ENCODE measurements at places on chromosomes 5 and 9.

GRCh38 chr5:152601806-152602732, 197.0 kb upstream of the NMUR2 start:
- DNase-seq = no peak

- no peak for DNase-seq
Measured at GRCh38 chr9:108057421-108058134, 568.0 kb upstream of the KLF4 start.

- no peak for DNase-seq
Measured at GRCh38 chr5:174198541-174198940, 153.0 kb downstream of the NSG2 start.

DNA sequence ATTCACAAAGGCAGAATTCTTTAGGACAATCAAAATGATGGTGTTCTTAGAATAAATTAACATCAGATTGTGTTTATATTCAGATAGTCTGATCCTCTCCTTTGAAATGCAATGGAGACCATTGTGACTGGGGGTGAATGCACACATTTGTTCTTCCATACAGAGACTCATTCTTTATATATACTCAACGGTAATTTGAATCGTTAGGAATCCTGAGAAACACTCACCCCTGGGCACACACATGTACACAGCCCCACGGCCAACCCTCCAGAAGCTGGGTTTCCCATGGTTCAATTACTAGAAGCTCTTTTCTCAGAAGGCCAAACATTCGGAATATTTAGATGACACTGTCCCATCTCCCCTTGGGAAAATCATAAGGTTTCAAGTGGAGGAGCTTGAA, 57.5 kb upstream of the EPB41L4B start:
- no peak for DNase-seq

GRCh38 chr9:134367791-134368490, 41.7 kb downstream of the RXRA start:
- no peak for DNase-seq

- no peak for DNase-seq
Measured at GRCh38 chr5:4984461-4984860, 155.7 kb upstream of the ADAMTS16 start.

GRCh38 chr5:61941637-61942036, 364.4 kb upstream of the KIF2A start:
- DNase-seq = no peak

GRCh38 chr9:106400170-106400569, 462.8 kb upstream of the ZNF462 start:
- no peak for DNase-seq
